Stimulated activated CD8-positive, alpha-beta memory T cell treated with anti-CD3 and anti-CD28 coated beads, Interleukin-4, amount 100 ng/mL, for 4 hours (primary cell): ENCODE measurements at places on chromosomes 4 and X.

- no peak for DNase-seq
Observed at GRCh38 chrX:48475296-48475695, 703 bp upstream of the FTSJ1 start.

DNA sequence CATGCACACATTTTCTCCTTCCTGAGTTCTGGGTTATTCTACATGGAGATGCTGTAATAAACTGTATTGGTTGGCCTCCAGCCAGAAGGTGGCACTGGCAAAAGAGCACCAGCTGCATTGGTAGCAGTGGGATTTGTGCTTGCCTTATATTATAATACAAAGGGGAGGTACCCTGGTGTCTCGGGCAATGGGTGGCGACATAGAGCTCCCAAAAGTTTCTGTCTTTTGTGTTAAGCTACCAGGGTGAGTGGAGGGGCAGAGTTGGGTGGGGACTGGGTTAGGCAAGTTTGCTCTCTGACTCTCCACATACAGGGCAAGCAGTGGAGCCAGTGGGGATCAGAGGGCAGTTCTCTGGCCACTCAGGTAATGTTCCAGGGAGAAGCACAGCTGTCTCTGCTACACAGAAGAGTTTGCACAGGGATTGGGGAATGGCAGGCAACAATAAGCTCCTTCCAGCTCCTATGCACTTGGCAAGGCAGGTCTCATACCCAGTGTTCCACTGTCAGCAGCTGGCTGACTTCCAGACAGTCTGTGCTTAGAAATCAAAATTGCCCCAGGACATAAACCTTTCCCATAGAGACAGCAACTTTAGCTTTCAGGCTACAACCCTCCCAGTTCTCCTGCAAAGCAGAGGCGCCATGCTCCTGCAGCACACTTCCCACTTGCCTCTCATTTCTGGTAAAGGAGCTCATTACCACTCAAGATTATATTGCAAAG, 463.9 kb upstream of the PCDH7 start:
- no peak for DNase-seq

- DNase-seq: no peak
Observed at GRCh38 chrX:123835661-123836371, 24.0 kb upstream of the XIAP start.

DNA sequence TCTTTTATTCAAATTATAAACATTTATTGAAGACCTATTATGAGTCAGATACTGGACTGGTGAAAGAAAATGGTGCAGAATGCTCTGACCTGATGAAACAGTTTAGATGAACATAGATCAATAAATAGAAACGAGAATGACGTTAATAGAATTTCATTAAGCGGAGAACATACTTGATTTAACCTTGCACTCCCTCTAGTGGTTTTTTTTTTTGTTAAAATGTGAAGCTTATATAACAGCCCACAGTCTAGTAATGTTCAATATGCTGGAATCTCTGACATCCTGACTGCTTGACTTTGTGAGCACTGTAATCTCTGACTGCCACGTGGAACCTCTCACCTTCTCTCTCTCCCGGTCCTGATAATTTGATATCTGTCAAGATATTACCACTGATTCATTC, 32.3 kb downstream of the HDAC8 start:
- DNase-seq: no peak

DNA sequence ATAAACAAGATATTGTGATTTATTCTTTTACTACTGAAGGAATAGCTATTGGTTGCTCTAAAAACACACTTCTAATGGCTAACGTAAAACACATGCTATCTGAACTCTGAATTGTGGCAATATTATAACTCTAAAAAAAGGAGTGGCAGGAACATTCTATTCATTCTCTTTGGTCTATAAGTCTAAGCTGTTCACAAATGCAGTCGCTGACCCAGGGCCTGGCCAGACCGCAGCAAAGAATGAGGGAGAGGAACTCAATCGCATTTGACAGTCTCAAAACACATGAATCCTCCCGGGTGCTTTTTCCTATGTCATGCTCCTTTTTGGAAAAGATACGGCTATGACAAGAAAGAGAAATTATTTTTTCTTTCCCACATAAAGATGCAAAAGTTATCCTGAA, 651.6 kb upstream of the PITX2 start:
- DNase-seq: no peak

- no peak for DNase-seq
Observed at GRCh38 chrX:139875841-139876240, 57.0 kb downstream of the ATP11C start.

DNA sequence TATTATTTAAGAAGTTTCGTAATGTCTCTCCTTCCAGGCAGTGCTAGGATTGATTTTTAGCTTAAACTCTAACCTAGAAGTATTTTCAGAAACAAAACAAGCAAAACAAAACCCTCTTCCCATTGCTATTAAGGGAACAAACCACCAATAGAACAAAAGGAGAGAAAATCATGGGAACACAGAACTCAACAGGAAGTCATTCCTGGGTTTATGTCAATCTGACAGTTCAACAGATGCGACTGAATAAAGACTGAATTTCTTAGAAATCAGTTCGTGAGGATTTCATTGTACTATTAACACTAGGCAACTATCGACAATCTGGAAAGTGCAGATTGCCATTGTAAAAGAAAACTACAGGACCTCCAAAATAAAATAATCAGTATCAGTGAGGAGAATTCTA, 229.1 kb upstream of the SMIM31 start:
- no peak for DNase-seq

- DNase-seq: no peak
Observed at GRCh38 chrX:1108501-1109445, 103.7 kb downstream of the CRLF2 start.

- no peak for DNase-seq
Observed at GRCh38 chr4:15479913-15480185, 10.2 kb downstream of the CC2D2A start.

GRCh38 chr4:182871616-182872015, 45.6 kb downstream of the DCTD start:
- no peak for DNase-seq

DNA sequence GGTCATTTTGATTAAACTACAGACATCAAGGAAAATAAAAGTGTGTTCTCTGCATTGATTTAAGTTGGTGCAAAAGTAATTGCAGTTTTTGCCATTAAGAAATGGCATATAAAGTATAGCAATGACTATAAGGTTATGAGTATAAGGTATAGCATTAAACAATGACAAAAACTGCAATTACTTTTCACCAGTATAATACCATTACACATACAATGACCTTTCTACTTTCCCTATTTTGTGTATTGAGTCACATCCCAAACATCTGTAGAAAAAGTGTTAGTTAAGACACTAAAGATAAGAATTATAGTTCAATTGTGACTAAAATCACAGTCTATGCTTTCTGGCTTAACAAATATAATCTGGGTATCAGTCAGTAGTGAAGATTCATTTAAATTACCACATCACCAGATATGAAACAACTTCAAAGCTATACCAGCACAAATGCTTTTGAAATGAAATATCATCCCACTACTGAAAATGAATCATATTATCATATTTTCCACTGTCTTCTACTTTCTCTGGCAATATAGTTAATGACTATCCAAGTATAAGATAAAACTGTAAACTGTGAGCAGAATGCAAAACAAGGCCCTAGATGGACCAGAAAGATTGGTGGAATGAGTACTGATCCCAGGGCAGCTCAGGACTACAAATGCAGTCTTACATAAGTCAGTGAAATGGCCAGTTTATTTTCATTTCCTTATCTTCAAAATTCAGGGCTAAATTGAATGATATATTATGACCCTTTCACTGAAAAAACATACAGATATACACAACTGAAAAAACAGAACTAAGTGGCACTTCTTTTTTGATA, 241.1 kb downstream of the ANTXR2 start:
- DNase-seq: no peak

- no peak for DNase-seq
Observed at GRCh38 chr4:74173321-74173720, 15.4 kb downstream of the MTHFD2L start.

GRCh38 chrX:19377799-19378198, 34.1 kb downstream of the PDHA1 start:
- DNase-seq: no peak

DNA sequence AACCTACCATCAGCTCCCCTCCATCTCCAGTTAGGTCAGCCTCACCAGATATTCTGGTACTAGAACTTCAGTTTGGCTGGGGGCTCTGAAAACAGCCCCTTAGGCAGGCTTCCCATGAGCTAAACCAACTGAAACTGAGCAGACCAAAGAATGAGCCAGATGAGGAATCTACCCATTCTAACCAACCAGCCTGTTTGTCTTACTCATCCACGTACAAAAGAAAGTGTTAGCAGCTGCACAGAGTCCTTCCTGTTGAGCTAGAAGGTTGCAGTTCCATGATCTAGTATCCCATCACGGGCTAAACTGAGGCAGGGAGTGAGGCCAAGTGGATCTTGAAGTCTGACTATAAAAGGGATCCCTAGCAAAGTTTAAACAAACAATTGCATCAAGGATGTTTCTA, 17.5 kb downstream of the MAGEA9B start:
- DNase-seq: no peak
